ENCODE measurements at places on chromosomes 2 and 18.

- peak; percentile 61 for DNase-seq
These were observed 218.1 kb downstream of the WDR7 start for GRCh38 chr18:56869189-56869777.

DNA sequence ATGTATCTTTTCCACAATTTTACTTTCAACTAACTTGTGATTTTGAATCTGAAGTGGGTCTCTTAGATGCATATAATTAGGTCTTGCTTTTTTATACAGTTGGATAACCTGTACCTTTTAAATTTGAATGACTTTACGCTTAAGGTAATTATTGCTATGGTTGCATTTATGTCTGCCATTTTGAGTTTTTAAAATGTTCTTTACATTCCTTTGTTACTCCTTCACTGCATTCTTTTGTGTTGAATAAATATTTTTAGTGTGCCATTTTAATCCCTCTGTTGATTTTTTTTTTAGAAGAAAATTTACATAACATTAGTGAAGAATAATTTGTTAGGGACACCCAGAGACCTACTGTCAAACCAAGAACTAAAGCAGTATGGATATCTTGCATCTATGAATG is 65.3 kb downstream of the BIRC6 start:
- DNase-seq, result peak; percentile 3

GRCh38 chr2:234802071-234802844 is 149.6 kb upstream of the SH3BP4 start:
- DNase-seq, result no peak

DNA sequence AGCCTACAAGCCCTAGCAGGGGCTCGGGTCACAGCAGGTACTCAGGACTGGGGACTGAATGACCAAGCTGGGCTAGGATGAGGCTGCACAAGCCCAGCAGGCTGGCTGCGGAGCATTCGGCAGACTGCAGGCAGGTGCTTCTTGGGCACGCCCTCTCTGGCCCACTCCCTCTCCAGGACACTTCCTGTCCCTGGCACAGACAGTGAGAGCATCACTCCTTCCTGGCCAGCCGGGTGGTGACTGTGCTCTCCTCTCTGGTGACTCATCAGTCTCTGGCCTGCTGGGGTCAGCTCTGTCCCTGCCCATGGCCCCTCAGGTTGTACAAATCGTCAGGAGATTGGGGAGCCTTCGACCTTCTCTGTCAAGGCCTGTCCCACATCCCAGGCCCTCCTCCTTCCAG is 22.5 kb downstream of the C1QL2 start:
- DNase-seq, result no peak

DNA sequence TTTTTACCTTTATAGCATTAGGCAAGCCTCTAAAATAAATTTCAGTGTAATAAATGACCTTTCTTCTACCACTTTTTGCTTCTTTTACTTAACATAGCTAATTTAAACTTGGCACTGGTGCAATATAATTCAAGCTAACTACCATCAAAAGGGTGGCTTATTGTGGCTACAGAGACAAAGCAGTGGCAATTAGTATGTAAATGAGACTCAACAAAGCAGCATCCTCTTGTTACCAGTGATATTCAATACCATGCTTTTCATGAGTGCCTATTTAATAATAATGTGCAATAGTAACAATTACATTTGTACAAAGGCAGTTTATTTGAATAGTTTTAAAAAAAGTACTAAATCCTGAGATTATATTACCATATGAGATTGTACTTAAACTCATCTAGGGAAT is 93.4 kb downstream of the SOS1 start:
- DNase-seq, result no peak

DNA sequence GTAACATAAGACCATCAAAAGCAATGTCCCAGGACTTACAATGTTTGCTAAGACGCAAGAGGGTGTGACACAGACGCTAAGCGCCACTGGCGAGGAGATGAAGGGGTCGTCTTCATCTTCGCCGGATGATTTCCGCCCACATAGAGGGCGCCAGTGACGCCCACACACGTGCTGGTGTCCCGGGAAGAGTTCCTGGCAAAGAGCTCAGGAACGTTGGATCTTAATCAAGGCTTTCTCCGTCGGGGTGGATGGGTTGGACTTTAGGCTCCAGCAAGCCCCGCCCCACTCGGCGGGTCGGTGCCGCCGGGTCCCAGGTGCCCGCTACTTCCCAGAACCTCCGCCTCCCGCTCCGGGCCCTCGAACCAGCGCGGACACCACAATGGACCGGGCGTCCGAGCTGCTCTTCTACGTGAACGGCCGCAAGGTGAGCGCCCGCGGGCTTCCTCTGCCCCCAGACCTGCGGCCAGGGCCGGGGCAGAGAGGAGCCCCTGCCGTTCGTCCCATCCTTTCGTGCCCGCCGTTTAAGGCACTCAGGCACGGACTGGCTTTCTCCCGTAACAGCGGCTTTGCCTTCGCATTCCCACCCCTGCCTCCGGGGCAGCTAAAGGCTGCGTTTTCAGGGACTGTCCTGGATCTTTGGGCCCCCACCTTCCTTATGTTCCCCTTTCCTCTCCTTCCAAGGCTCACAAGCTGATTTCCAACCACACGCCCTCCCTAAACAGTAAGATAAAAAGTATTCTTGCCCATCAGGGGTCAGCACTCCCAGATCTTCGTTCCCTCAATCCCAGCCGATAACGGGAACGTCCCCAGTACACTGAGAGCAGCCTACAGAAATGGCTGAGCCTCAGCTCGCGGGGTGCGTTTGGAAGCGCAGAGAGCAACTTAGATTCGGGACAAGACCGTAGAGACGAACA is at the start of gene AOX1:
AOX1 (plus strand) TSS at position 285 of the 914 bp plus-strand sequence; CDS start at position 380, 95 bp downstream.
- peak; percentile 59 for DNase-seq

DNA sequence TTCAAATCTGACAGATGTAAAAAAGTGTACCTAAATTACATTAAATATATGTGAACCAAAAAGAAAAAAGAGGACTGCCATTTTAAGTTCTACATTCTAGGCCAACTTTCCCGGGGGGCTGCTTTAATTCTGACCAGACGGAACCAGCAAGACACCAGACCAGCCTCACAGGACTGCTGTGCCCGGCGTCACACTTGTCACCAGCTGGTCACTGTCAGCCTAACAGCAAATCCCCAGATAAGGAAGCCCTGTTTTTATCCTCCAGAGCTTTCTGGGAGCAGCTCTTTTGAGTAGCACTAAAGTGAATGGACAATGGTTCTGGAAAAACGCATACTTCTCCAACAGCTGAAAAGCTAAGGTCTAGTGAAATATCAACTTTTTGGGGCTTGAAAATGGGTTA is 35.6 kb downstream of the CYB5A start:
- DNase-seq, result no peak

- DNase-seq, result no peak
These were observed 248.5 kb downstream of the VAPA start for GRCh38 chr18:10162340-10162739.

GRCh38 chr2:133253793-133254192 is 314.5 kb downstream of the NCKAP5 start:
- no peak for DNase-seq
